ENCODE measurements at places on chromosomes 6 and 20. TPM values are rescaled to one million over a fixed set of nuclear protein-coding genes. Genes with fewer than 3 reads are reported as not detected.

OTOR gene
- not detected for total RNA-seq

RSPO3 gene
- 0.31 TPM for total RNA-seq

KHDC1L gene
- total RNA-seq = not detected

GGT7 gene
- total RNA-seq = 36.0 TPM

PPP1R16B gene
- 18.0 TPM for total RNA-seq

CFAP61 gene
- 0.64 TPM for total RNA-seq

BEND6 gene
- 0.86 TPM for total RNA-seq

FABP7 gene
- 2.7 TPM for total RNA-seq

TBC1D20 gene
- 37.3 TPM for total RNA-seq

Measured in endodermal cell (in vitro differentiated cells).